Stimulated activated CD4-positive, alpha-beta T cell treated with anti-CD3 and anti-CD28 coated beads, Interleukin-1b, Interleukin-23, amount 100 ng/mL, for 24 hours (primary cell): ENCODE measurements at places on chromosomes 12 and 14.

- DNase-seq: no peak
Observed at GRCh38 chr14:68730811-68731425, 61.9 kb downstream of the ZFP36L1 start.

DNA sequence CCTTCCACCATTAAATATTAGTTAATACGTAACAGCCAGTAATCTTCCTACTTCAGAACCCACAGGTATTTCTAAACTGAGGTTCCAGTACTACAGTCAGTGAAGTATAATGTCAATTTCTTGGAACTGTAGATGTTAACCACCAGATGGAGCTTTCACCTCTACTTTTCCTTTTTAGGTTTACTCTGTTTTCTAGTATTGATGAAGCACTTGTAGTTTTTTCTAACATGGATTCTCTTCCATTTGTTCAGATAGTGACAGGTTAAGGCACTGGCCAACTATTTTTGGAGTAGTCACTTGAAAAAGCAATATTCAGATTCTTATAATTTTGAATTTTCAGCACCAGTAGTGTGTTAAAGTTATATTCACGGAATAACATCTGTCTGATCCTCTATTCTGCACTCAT is 4.6 kb upstream of the SEC23A start:
- no peak for DNase-seq

DNA sequence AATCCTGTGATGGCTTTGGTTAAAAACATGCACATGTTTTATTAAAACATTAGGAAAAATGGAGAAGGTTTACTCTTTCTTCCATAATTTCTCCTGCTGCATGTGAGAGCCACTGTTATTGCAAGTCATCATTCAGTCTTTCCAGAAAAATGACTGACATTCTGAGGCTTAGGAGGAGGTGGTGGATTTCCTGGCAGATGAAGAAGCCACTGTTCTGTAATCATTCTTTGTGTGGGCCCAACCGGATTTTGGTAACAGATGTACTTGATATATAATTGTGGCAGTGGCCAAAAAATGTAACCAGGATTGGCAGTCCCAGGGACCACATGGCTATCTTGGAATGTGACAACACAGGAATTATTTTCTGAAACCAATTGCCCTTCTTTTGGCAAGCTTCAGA is 120.2 kb downstream of the DAAM1 start:
- no peak for DNase-seq

DNA sequence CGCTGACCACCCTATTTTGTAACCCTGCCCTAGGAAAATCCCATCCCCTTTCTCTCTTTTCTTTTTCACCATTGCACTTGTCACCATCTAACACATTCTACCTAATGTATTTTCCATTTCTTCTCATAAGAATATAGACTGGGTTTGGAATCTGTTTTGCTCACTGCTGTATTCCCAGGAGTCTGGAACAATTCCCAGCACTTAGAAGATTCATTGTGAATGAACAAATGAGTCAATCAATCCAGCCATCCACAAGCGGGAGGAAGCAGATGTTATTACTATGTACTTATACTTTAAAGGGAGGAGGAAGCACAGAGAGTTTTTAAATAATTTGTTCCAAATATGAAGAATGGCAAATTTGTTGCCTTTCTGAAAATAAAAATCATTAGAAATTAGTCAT is 142.1 kb downstream of the KIF21A start:
- no peak for DNase-seq

GRCh38 chr14:90610346-90611040 is 205.7 kb downstream of the TTC7B start:
- no peak for DNase-seq

DNA sequence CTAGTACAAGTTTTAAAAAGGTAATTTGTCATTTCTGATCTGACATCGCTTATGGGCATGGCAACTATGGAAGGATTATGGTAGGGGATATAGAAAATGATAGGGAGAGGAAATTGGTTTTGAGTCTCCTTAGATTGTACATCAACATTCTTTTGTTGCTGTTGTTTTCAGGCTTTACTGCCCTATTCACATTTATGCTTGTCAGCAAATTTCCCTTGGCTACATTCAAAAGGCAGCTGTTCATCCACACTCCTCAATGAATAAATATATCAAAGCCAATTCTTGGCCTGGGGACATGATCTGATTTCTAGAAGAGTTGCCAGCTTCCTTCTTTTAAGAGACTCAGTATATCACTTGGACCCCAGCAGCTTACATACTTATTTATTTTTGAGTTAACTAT is 283.4 kb downstream of the CEP128 start:
- no peak for DNase-seq

DNA sequence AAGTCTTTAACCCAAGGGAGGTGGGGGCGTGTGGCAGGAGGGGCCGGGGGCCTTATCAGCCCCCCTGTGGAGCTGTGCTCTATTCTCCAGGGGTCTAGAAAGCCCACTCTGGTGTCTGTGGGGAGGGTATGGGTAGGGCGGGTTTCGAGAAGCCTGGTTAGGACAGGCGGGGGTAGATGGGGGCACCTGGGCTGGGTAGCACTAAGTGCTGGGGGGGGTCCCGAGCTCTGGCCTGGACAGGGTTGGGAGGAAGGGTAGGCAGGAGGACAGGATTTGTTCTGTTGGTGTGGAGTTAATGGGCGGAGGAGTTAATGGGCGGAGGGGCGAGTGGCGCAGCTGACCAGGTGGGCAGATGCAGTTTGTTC is 2.0 kb downstream of the PACS2 start:
- DNase-seq: no peak

- no peak for DNase-seq
Observed at GRCh38 chr14:102282751-102283465, 22.1 kb downstream of the MOK start.

DNA sequence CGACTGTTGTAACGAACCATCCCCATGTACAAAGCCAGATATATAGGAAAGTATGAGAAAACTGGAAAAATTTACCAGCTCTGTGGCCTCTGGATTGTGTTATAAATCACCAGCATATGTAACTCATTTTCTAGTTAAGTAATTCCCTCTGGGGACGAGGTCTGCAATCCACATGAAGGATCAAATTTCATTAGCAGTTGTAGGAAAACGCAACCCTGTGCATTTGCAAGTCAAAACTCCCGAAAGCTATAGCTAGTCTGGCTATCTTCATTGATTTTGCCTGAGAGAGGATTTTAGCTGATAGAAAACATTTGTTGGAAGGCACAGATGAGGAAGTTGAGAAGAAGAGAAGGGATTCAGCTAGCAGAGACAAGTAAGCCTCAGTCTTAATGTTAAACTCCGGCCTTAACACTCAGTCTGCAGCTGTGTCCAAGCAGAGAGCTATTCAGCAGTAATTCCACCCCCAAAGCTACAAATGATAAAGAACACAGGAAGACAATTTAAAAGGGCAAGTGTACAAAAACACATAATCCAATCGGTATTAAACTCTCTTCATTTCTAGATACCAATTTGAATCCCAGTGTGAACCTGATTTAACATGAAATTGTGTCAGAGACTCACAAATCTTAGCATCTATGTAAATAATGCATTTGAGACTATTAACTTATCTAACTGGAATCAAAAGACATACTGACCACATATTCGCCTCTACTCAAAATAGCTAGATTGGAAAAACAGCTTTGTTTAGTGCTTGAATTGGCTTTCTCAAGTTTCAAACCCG is 54.2 kb upstream of the CERS5 start:
- no peak for DNase-seq

- no peak for DNase-seq
Observed at GRCh38 chr12:124231980-124232653, 62.8 kb upstream of the RFLNA start.

DNA sequence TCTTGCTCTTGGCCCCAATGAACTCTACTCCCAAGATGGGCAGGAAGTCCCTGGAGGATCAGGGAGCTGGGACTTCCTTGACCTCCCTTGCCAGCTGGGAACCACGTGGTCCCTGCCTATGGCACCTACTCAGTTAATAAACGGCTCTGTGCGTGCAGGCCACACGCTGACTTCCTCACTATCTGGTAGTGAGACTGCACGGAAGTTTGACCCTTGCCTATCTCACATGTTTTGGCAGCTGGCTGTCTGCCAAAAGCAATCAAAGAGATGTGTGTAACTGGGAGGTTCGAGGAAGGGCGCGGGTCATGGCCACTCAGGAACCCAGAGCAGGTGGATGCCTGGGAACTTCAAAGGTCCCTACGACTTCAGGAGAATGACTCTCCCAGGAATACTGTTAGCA is 57.9 kb downstream of the RFLNA start:
- DNase-seq: no peak

- no peak for DNase-seq
Observed at GRCh38 chr14:58106446-58106845, 45.6 kb downstream of the ARMH4 start.

- no peak for DNase-seq
Observed at GRCh38 chr12:3302401-3303041, 188.5 kb upstream of the PRMT8 start.

DNA sequence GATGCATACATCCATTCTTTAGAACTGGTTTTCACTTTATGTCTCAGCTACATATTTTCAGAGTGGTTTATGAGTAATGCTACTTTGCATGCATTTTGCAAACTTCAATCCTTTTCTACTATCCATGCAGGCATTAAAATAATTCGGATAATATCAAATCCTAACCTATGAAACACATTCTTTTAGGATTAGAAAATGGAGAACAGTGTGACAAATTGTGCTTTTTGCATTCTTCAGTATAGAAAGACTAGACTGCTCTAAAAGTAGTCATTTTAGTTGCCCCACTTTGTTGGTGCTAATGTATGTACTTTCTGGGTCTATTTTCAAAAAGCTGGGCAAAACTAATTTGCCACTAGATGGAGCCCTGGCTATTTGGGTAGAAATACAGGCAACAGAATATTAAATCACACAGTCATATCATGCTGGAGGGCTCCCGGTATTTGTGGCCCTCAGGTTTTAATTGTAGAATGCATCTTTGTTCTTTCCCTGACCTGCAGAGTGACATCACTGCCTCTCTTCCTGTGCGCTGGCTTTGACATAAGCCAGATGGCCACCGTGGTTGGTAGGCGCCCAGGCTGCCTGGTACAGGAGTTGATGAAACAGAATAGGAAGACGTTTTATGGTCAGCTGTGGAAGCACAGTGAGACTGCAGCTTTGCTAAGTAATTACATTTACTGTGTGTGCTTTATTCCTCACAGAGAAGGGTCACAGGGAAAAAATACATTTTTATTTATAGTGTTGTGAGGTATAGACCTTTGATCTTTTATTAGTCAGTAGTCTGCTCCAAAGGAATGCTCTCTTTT is 28.1 kb downstream of the MSRB3 start:
- no peak for DNase-seq

- no peak for DNase-seq
Observed at GRCh38 chr12:131536766-131537165, 174.1 kb upstream of the SFSWAP start.

GRCh38 chr14:35407306-35407630 is 2.7 kb upstream of the NFKBIA start:
- DNase-seq: no peak

GRCh38 chr12:50627491-50627890 is 122.7 kb downstream of the DIP2B start:
- DNase-seq: no peak

DNA sequence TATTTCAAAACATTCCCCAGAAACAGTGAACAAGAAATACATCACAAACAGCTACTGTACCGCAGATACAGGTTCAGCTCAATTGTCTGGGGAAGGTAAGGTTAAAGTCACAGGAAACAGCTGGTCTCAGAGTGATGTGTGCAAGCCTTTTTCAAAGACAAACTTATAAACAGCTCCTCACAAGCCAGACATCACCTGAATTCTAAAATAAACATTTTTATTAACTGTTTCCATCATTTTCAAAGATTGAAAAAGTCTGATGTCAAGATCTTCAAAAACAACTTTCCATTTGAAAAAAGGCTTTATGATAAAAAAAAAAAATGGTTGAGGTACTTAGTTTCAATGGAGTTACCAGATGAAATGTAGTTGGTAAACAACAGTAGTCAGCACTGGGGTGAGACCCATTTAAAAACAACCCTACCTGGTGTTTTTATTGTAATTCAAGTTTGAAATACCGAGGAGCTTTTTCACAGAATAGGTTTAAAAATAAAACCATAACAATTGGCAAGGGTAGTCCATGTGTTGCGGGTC is 4.0 kb downstream of the BTG1 start:
- DNase-seq: no peak

DNA sequence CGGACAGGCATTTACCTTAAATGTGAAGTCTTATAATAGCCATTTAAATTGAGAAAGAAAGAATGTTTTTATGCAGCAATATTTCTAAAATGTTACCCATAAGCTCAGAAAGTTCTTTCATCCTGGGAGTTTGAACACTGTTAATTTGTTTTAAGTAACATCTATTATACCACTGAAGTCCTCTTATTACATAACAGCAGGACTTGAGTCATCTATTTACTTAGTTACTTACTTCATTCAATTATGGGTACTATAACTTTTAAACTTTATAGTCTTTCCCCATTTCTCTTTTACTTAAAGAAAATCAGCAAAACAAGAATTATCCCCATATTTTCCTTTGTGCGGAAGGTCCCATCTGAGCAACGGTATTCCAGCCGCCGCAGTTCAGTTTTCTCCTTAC is 473.1 kb downstream of the ETNK1 start:
- no peak for DNase-seq

GRCh38 chr12:24500831-24501230 is 448.1 kb downstream of the BCAT1 start:
- no peak for DNase-seq

DNA sequence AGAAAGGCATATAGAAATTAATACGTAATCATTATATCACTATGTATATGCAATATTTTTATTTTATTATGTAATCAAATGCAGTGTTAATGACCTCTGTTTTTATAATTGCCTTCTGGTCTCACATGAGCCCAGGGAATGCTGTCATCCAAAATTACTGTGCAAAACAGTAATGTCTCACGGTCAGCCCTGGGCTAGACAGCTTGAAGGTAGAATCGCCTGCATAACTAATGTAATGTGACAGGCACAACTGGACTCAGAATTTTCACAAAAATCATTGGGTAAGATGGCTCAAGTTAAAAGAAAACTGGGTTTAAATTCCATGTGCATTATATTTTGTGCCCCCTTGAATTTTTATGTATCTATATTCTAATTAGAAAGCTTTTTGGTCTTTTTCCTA is 293.3 kb downstream of the PPFIA2 start:
- DNase-seq: no peak

GRCh38 chr12:2359725-2360629 is 307.2 kb downstream of the CACNA1C start:
- no peak for DNase-seq

- DNase-seq: no peak
Observed at GRCh38 chr14:72634691-72635616, 258.9 kb downstream of the DPF3 start.

GRCh38 chr12:38823738-38824137 is 81.7 kb downstream of the CPNE8 start:
- no peak for DNase-seq

DNA sequence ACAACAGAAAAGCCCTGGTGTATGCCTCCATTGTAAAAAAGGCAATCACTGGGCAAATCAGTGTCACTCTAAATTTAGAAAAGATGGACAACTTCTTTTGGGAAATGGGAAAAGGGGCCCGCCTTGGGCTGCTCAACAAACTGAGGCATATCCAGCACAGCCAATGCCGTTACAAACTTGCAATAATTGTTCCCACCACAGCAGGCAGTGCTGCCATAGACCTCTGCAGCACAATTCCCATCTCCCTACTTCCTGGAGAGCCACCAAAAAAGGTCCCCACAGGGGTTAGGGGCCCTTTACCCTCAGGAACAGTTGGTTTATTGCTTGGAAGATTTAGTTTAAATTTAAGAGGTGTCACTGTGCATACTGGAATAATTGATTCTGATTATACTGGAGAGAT is 16.4 kb upstream of the OR8S1 start:
- no peak for DNase-seq
